ENCODE measurements at places on chromosomes 12 and 14.

DNA sequence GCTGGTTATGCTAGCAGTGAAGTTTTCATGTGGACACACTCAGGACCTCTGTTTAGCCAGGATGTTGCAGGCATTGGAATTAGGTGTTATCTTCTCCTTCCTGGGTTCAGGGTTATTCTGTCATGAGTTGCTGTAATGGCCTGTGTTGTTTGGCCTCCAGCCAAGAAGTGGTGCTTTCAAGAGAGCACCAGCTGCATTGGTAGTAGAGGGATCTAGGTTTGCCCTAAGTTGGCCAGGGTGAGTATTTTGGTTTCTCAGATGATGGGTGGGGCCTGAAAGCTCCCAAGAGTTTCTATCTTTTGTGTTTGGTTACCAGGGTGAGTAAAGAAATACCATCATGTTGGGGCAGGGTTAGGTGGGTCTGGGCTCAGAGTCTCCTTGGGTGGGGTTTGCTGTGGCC is 2.7 kb upstream of the GZMH start:
- no peak for DNase-seq

DNA sequence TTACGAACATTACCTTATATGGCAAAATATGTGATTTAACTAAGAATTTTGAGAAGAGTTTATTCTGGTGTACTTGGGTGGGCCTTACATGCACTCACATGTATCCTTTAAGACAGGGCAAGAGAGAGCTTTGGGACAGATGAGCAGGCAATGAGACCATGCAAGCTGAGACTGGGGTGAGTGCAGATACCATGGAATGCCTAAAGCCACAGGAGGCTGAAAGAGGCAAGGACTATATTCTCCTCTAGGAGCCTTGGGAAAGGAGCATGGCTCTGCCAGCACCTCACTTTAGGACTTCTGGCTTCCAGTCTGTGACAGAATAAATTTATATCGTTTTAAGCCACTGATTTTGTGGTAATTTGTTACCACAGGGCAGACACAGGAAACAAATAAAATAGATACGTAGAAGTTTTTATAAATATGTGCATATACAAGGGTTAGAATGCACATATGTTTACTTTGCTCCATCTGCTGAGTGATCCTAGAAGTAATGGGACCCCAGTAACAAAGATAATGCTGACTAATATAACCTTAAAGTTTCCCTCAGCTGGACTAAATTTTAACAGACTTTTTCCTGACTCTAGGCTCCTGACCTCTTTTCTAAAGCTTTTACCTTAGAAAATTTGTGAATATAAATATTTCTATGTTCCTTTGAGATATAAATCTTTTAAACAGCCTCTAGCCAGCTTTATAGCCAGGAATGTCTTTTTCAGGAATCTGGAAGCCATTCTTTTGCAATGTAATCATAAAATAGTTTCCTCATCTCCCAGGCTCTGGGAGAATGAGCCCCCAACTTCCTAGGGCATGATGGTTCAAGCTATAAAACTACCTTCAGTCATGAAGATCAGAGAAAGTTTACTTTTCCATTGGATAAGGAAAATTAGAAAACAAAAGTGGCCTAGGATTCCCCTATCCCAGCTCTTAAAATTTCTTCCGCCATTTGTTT is 216.8 kb downstream of the PPFIA2 start:
- no peak for DNase-seq

GRCh38 chr14:104184506-104184905 is 46.1 kb downstream of the KIF26A start:
- DNase-seq = no peak

DNA sequence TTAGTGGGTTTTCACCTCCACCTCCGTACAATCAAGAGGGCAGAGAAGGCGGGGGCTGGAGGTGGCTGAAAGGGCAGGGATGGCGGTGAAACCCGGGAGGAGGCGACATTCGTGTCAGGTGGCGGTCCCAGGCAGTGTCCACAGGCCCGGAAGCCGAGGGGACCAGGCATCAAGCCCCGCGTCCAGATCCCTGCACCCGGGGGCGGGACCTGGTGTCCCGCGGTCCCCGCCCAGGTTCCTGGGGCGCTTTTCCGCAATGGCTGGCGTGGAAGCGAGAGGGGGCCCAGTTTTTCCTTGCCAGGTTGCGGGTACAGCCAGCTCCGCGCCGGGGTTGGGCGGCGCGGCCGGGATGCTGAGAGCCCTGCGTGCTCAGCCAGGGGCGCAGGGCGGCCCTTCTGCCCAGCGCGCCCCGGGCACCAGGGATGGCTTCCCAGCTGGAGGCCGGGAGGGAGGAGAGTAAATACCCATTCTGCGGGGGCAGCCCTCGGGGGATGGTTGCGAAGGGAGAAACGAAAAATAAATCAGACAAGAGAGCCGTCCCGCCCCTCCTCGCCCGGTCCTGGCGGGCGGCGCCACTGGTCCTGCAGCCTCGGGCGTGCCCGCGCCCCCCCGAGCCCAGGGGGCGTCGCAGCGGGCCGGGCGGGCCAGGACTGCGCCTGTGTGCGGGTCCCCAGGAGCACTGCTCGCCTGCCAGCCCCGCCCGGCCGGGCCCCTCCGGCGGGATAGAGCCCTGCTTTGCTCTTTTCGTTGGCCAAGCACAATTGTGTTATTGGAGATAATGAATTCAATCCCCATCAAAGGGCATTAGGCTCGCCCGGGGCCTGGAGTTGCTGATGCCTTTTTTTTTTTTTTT is 11.5 kb downstream of the FOXA1 start:
- no peak for DNase-seq

- DNase-seq = no peak
Observed at GRCh38 chr14:101087614-101088394, 184.3 kb upstream of the RTL1 start.

- DNase-seq = no peak
Observed at GRCh38 chr12:132606466-132606865, 3.9 kb downstream of the LRCOL1 start.

DNA sequence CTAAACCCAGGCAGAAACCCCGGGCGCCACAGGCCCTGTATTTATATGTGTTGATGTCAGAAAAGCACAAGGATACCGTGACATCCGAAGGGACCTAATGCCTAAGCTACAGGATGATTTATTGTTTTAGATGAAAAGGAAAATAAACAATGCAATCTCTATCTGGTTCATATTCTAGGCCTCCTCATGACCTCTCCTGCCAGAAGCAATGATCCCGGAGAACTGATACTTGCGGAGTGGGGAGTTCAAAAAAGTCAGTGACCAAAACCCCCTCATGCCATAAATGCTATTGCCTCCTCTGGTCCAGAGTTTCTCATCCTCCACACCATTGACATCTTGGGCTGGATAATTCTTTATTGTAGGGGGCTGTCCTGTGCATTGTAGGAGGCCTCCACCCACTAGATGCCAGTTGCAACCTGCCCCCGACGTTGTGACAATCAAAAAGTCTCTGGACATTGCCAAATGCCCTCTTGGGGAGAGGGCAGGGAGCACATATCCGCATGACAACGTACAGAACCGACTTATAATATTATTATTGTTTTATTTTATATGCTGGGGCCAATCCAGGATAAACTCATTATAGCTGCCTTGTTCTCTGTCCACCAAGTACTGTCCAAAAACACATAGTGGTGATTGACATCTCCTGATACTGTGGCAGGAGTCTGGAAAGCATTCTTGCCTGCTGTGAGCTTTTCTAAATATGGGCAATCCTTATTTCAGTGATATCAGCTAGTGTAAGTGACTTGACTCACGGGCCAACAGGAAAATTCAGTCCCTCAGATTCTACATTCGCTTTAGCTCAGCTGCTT is 1.1 kb upstream of the CSRP2 start:
- no peak for DNase-seq

- no peak for DNase-seq
Observed at GRCh38 chr14:85528080-85528896, 1.7 kb upstream of the FLRT2 start.

DNA sequence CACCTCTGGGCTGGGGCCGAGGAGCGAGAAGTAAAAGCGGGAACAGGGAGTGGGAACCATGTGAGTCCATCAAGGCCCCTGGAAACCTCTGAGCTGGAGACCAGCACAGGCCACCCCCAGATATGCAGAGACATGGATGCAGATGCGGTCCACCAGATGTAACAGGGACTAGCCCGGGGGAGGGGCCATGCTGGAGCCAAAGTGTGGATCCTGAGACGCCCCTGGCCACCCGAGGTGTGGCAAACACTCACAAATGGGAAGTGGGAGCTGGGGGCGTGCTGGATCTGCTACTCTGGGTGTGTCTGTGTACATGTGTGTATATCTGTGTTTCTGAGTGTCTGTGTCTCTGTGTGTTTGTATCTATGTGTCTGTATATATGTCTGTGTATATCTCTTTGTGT is 12.8 kb downstream of the MYL2 start:
- DNase-seq = no peak

DNA sequence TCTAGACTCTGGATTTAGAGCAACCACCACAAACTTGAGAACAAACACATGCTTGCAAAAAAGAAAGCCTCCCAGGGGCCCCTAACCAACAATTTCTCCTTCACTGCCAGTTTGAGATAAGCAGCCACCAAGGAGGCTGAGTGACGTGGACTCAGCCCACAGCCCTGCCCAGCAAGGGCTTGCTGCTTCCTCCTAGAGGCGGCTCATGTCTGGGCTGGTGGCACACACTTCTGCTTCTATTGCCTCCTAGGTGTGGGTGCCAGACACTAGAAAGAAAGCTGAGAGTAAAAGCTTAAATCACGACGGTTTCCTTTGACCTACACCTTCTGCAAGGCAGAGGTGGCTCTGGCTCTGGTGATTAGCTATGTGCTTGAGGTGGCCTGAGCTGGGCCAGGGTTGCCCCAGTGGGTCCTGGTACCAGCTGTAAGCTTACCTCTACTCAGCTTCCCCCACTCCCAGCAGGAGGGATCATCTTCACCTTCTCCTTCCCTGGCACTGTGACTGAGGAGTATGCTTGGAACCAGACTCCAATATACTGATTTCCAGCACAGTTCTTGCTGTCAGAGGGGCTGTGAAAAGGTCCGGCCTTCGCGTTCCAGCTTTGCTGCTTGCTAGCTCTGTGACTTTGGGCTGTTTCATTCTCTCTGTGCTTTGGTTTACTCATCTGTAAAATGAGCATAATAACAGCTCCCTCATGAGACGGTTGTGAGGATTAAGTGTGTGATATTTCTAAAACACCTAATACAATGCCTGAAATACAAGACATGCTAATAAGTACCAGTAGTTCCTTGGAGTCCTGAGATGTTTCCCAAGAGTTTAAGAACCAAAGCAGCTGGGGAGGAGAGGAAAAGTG is 89.7 kb upstream of the PARP11 start:
- no peak for DNase-seq

- DNase-seq = no peak
Observed at GRCh38 chr12:54980341-54980740, 4.2 kb downstream of the TESPA1 start.

DNA sequence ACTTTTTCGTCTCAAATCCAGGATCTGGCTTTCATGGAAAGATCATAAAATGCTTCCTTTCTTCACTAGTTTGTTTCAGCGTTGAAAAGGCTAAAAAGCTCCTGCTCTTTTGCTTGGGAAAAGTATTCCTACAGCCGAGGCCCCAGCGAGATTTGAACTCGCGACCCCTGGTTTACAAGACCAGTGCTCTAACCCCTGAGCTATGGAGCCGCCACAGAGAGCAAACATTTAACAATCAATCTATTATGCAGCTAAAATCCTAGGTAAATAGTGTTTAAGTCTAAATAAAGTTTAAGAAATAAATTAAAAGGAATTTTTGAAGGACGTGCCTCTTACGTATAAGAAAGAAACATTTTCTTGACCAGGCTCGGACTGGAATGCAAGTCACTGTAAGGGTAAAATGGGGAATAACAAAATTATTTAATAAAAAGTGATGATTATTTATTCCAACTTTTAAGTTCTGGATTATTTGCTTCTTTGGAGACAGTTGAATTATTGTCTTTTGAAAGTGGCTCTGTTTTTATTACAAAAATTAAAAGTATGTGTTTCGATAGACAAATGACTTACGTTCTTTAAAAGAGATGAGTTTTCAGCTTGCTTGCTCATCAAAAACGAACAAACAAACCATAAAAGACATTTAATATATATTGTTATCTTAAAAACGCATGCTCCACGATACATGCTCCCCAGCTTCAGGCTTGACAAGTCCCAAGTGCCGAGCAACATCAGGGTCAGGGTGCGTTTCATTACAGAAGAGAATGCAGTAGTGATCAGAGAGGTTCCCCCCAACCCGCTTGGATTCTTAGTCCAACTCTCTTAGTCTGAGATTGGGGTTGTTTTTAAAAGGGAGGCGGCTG is 10.2 kb downstream of the OR6S1 start:
- DNase-seq = no peak

DNA sequence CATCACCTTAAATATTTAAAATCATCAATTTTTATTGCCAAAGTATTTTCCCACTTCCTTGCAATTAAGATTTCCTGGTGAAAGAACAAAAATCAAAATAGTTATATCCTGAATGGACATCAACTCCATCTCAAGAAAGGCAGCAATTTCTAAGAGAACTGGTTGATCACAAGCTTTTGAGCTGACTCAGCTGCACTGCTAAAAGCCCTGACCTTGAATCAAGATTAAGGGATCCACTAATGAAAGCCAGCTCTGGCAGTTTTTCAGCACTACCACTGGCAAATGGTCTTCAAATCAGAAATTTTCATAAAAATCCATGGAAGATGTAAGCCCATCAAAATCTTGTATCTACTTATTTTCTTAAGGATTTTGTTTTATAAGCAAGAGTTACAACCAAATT is 123.4 kb downstream of the SLC6A15 start:
- DNase-seq = no peak

DNA sequence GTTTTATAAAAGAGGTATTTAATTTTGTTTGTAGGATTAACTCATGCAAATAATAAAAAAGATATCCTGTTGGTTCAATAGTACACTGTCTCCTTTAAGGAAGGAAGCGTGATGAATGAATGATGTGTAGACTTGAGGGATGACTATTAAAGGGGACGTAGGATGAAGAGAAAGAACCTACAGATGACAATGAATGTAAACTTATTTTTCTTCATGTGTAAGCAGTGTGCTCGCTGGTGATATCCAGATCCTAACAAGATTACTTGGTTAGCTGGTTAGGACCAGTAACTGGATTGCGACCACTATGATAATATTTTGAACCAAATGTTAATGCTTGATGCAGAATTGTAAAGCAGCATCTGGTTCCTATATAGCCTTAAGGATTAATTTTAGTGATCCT is 2.6 kb downstream of the ARF6 start:
- no peak for DNase-seq

Data from GM19239 (cell line).